ENCODE measurements at places on chromosomes 3 and 15.

GRCh38 chr3:87354398-87354797 lies 78.0 kb upstream of the POU1F1 start:
- DNase-seq = no peak

DNA sequence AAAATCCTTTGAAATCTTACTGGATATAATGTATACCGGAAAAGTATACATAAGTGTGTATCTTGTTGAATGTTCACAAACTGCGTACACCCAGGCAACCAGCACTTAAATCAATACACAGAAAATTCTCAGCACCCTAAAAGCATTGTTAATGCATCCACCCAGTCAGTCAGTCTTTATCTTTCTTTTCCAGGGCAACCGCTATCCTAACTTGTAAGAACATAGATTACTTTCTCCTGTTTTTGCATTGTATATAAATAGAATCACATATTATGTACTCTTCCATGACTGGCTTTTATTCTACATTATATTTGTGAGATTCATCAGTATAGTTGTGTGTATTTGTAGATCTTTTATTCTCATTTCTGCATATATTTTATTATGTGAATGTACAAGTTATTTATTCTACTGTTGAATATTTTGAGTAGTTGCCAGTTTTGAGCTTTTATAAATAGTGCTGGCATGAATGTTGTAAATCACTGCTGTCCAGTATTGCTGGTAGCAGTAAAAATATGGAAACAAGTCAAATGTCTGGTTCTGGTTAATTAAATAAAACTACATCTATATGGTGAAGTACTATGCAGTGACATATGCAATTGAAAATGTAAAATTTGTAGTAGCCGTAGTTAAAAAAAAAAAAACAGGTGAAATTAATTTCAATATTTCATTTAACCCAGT lies 62.1 kb downstream of the PDCD6IP start:
- DNase-seq = no peak

DNA sequence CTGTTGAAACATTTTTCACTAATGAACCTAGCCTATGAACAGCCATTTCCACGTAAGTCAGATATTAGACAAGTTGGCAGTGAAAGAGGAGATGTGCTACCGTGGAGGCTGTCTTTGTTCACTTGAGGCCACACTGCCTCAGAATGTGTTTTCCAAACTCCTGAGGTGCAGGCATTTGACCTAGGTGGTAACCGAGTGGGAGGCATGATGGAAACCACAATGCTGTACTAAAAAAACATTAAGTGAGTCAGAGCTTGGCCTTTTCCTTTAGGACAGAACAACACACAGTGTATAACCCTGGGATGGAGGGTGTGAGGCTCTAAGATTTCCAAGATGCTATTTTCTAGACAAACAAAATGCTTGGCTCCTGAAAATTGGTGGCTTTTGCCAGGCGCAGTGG lies 406.3 kb downstream of the SOX2 start:
- peak; percentile 83 for DNase-seq

GRCh38 chr3:162555761-162556160 lies 1059.2 kb downstream of the OTOL1 start:
- no peak for DNase-seq

DNA sequence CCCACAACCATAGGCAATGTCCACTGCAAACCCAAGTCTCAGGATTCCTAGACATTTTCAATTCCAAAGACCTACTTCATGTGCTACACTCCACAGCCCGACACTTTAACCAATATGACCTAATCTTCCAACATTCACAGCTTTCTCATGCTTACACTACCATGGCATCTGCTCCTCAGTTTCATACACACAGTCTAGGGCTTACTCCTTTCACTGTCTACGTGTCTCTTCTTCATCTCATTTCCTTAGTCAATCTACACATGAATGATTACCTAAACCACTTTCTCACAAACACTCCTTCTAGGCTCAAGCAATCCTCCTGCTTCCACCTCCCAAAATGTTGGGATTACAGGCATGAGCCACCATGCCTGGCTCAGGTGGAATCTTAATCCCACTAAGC lies 106.3 kb downstream of the STAG1 start:
- DNase-seq = no peak

Measured in epithelial cell of proximal tubule (primary cell).